ENCODE measurements at places on chromosomes 16 and 17. TPM values are rescaled to one million over a fixed set of nuclear protein-coding genes. Genes with fewer than 3 reads are reported as not detected.

DNA sequence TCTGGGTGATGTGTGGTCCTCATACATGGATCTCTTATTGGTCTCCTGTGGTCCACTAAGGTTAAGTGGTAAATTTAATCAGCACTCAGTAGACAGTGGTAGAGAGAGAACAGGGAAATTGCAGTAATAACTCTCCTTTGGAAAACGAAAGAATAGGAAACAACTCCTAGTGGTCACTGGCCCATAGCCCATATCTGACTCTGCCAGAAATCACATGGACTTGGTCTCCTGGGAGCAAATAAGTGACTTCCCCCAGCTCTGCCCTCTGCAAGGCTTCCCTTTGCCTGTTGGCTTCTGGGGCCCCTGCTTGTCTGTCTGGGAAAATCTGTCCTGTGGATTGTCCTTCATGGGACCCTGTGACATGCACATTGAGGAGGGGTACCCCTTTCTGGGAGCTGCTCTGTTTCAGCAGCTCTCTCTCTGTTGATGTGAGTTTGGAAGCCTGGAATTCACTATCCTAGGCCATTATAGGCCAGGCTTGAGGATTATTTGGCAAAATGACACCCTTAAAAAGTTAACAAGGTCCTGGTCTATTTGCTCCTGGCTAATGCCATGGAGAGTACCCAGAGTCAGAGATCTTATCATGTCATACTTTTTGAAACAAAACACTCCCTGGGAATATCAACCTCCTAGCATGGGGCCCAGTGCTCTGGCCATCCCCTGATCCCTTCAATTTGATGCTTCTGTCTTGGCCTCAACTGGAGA is 58.0 kb upstream of the HNF1B start:
- no peak for DNase-seq
- no peaks in the 10 kb centered on the region for H3K36me3 ChIP-seq
- no peaks in the 10 kb centered on the region for H3K27me3 ChIP-seq
- H3K4me3 ChIP-seq, result no peak overlapping the region

DNA sequence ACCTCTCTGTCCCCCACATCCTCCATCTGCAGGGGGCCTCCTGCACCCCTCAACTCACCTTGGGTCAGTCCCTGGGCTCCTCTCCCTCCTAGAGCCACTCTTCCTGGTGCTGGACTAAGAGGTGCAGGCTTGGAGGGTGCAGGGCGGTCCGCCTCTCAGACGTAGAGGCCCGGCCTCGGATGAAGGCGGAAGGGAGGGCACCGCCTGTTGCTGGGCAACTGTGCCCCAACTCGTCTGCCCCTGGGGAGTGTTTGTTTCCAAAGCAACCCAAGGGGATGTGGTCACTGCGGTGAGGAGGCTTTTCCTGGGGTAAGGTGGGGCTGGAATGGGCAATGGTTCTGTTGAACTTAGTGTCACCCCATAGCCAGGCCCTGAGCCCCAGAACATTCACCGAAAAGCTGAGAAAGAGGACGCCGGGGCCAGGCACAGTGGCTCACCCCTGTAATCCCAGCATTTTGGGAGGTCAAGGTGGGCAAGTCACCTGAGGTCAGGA is at the start of gene C16orf54:
Gene C16orf54, minus strand, starts transcription at position 138 of the 493 bp plus-strand sequence. CDS start 1,039 bp downstream, outside the sequence.
- H3K36me3 ChIP-seq, result peaks cover 21% of the 10 kb centered on the region
- H3K4me1 ChIP-seq, result peaks cover 65% of the 10 kb centered on the region

DNA sequence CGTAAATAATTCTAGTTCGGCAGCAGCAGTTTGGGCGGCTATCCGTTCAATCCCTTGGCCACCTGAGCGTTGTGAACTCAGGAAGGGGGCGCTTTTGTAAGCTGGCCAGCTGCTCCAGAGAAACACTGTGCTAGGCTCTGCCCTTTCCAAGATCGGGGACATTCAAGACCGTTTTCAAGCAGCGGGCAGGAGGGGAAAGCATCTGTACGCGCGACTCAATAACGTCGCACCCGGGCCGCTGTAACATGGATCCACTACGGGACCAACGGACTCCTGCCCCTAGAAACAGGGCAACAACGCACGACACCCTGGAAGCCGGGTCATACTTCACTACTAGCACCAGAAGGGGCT is 463 bp downstream of the TOP2A start:
- H3K4me1 ChIP-seq, result peaks cover 10% of the 10 kb centered on the region
- H3K27me3 ChIP-seq, result no peaks in the 10 kb centered on the region
- H3K27ac ChIP-seq, result peak overlapping the region; percentile 64
- H3K36me3 ChIP-seq, result no peaks in the 10 kb centered on the region
- H3K4me3 ChIP-seq, result peak overlapping the region; percentile 98

DNA sequence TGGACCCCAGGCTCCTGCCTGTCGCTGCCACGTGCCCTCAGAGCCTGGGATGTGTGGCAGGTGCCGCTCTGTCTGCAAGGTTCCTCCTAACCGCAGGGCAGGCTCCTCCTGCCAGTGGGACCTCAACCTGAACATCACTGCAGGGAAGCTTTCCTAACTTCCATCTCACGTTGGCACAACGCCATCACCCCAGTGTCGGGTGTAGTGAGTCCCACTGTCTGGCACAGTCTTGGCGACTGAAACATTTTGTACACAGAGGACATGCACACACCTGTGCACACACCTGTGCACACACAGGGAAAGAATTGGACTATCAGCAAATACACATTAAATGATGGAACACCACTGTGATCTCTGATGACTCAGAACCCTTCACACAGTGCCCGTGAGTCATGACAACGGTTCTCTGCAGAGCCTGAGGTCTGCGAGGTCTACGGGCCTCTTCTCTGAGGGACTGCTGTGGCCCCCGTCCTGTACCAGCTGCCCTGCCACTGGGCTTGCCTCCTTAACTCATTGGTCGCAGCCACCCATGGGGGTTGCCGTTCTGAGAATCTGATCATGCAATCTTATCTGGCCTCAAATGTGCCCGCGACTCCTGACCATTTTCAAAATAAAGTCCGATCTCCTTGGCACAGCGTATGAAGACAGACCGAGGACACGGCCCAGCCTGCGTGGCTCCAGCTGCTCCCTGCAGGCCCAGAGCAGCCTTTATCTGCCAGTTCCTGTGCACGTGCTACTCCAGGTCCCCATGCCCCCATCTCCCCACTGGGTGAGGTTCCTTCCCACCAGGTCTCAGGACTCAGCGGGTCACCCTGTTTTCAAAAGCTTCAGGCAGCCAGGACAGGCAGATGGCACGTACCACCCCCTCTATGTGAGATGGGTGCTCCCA is 7.6 kb downstream of the CCDC57 start:
- H3K4me1 ChIP-seq, result peaks cover 34% of the 10 kb centered on the region
- no peaks in the 10 kb centered on the region for H3K27me3 ChIP-seq
- H3K27ac ChIP-seq, result no peak overlapping the region
- no peaks in the 10 kb centered on the region for H3K36me3 ChIP-seq
- DNase-seq, result no peak

DNA sequence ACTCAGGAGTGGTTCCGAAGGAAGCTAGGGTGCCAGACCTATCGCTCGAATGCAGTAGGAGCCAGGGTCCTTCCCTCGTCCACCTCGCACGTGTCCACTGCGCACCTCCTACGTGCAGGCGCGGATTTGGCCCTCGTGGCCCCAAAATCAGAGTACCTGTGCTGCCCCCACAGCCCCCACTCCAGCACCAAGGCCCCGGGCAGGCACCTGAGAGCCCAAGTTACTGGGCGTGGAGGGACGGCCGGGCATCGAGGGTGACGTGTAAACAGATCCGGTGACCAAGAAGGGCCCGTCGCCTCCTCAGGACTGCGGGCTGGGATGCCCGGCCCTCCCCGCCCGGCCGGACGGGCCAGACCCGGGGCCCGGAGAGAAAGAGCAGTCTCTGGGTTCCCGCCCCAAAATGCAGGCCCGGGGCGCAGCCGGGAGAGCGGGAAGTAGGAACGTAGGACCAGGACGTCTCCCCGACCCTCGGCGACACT is 492 bp downstream of the SLC25A39 start:
- no peak for DNase-seq
- peak overlapping the region; percentile 93 for H3K27ac ChIP-seq

- no peaks in the 10 kb centered on the region for H3K4me1 ChIP-seq
- H3K27ac ChIP-seq, result no peak overlapping the region
- no peak for DNase-seq
- no peak overlapping the region for H3K4me3 ChIP-seq
- no peaks in the 10 kb centered on the region for H3K36me3 ChIP-seq
Observed at GRCh38 chr16:13909872-13910303, 10.1 kb upstream of the ERCC4 start.

GRCh38 chr17:42153919-42154742 is 658 bp downstream of the RAB5C start:
- peak overlapping the region; percentile 82 for H3K4me3 ChIP-seq
- no peaks in the 10 kb centered on the region for H3K36me3 ChIP-seq
- H3K27me3 ChIP-seq, result no peaks in the 10 kb centered on the region
- peaks cover 31% of the 10 kb centered on the region for H3K4me1 ChIP-seq
- no peak for DNase-seq

DNA sequence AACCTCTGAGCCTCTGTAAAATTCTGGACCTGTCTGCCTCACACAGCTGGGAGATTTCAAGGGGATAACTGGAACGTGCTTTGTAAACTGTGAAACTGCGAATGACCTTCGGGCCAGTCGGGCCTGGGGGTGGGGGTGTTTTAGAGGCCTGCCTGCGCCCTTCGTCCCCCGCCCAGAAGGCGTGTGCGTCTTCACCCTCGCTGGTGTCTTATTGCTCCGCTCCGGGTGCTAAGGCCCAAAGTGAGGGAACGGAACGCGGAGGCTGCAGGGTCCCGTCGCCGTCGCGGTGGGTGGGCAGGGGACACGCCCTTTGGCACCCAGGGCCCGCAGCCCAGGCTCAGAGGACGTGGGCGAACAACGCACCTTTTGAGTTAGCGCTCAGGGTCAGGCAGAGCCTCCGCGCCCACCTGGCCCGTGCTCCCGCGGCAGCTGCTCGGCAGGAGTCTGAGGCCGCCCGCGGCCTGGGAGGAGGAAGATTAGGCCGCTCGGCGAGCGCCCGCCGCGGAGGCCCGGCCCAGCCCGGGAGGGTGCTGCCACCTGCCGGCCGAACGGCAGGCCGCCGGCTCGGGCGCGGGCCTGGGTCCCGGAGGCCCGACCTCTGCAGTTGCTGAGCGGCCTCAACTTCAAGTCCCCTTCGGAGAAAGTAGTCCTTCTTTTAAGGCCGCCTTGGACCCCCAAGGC is 29.7 kb downstream of the DCAKD start:
- DNase-seq, result peak; percentile 48
- no peak overlapping the region for H3K4me3 ChIP-seq
- H3K27ac ChIP-seq, result no peak overlapping the region
- H3K36me3 ChIP-seq, result no peaks in the 10 kb centered on the region
- H3K4me1 ChIP-seq, result peaks cover 20% of the 10 kb centered on the region

GRCh38 chr17:74466111-74466827 is at the start of gene CD300A:
Gene CD300A (plus strand): TSS chr17:74466634. CDS start chr17:74466704, 70 bp downstream.
- H3K36me3 ChIP-seq, result no peaks in the 10 kb centered on the region
- peaks cover 63% of the 10 kb centered on the region for H3K4me1 ChIP-seq
- no peaks in the 10 kb centered on the region for H3K27me3 ChIP-seq
- H3K4me3 ChIP-seq, result peak within 1 kb of the TSS; percentile 64

DNA sequence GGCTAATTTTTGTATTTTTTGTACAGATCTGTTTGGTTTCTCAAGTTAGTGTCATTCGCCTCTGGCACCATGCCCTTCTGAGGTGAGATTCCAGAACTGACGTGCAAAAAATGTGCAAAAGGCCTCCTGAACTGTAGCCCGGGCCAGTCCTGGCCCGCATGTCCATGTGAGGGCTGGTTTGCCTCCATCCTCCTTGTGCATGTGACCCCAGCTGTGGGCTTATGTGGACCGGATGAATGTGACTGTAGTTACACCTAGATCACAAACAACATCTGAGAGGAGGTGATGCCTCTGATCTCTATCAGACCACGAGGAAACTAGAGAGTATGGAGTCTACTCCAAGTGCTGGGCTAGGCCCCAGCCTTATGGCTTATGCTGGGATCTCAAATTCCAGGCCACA is 241.6 kb downstream of the XYLT1 start:
- no peak overlapping the region for H3K4me3 ChIP-seq
- no peak overlapping the region for H3K27ac ChIP-seq
- no peak for DNase-seq
- no peaks in the 10 kb centered on the region for H3K27me3 ChIP-seq
- no peaks in the 10 kb centered on the region for H3K36me3 ChIP-seq

DNA sequence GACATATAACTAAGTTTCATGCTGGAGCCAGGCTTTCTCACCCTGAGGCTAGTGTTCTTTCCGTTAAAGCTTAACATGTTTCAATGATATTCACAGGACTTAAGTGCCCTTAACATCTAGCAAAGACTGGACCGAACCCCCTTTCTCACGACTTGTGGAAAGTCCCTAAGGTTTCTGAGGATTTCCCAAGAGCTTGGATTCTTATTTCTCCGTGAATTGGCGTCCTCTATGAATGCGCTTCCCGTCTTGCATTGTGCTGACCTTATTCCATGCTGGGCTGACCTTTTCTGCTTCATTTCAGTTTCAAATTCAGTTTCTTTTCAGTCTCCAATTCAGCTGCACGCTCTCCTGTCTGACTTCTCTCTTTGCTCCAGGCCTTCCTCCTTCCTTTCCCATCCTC is 206.4 kb downstream of the HS3ST3A1 start:
- no peaks in the 10 kb centered on the region for H3K4me1 ChIP-seq
- no peaks in the 10 kb centered on the region for H3K36me3 ChIP-seq
- no peak overlapping the region for H3K27ac ChIP-seq

DNA sequence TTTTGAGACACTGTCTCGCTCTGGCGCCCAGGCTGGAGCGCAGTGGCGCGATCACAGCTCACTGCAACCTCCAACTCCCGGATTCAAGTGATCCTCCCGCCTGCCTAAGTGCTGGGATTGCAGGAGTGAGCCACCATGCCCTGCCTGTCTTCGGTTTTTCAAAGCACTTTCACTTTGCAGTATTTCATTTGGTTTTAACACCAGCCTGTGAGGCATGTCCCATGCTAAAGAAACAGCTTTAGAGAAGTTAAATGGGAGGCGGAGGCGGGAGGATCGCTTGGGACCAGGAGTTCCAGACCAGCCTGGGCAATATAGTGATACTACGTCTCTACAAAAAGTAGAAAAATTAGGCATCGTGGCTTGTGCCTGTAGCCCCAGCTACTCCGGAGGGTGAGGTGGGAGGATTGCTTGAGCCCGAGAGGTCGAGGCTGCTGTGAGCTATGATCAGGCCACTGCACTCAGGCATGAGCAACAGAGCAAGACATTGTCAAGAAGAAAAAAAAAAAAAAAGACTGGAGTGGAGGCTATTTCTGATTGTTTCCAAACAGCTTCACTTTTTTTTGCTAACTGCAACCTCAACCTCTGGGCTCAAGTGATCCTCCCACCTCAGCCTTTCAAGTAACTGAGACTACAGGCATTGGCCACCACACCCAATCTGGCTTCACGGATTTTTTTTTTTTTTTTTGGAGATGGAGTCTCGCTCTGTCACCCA is 1.3 kb downstream of the METTL23 start:
- peaks cover 31% of the 10 kb centered on the region for H3K36me3 ChIP-seq
- peak; percentile 40 for DNase-seq
- peak overlapping the region; percentile 82 for H3K4me3 ChIP-seq
- H3K4me1 ChIP-seq, result peaks cover 63% of the 10 kb centered on the region
- H3K27me3 ChIP-seq, result no peaks in the 10 kb centered on the region
- H3K27ac ChIP-seq, result peak overlapping the region; percentile 93

GRCh38 chr17:4678448-4679026 is 25.4 kb downstream of the PELP1 start:
- no peaks in the 10 kb centered on the region for H3K4me1 ChIP-seq
- H3K27ac ChIP-seq, result no peak overlapping the region
- H3K36me3 ChIP-seq, result peaks cover 48% of the 10 kb centered on the region
- H3K27me3 ChIP-seq, result no peaks in the 10 kb centered on the region
- H3K4me3 ChIP-seq, result no peak overlapping the region
- DNase-seq, result no peak

GRCh38 chr16:56866955-56867830 is 2.2 kb downstream of the SLC12A3 start:
- no peaks in the 10 kb centered on the region for H3K27me3 ChIP-seq
- H3K4me3 ChIP-seq, result no peak overlapping the region
- peak; percentile 43 for DNase-seq
- no peak overlapping the region for H3K27ac ChIP-seq

Gene FOXL1
- total RNA-seq, result not detected

Gene HBZ
- not detected for total RNA-seq

Gene PHKB
- 23.0 TPM for total RNA-seq

Gene KCNJ18
- total RNA-seq, result not detected

Gene PERCC1
- total RNA-seq, result 0.48 TPM
